ENCODE measurements at places on chromosomes 5 and 9.

DNA sequence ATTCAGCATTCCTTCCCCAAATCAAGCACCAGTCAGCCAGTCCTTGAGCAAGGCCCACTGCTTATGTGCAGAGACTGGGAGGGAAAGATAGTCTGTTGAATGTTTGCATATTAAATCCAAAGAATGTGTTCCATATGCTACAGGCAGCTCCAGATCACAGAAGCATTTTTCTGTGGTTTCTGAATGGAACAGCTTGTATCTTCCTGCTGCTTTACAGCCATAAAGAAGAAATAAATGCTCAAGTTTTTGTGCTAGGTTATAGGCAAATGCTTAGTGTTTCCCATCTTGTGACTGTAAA is 310.3 kb downstream of the TRIM36 start:
- no peak for DNase-seq

- DNase-seq, result no peak
These were observed 158.1 kb downstream of the SLC25A46 start for GRCh38 chr5:110896901-110897300.

DNA sequence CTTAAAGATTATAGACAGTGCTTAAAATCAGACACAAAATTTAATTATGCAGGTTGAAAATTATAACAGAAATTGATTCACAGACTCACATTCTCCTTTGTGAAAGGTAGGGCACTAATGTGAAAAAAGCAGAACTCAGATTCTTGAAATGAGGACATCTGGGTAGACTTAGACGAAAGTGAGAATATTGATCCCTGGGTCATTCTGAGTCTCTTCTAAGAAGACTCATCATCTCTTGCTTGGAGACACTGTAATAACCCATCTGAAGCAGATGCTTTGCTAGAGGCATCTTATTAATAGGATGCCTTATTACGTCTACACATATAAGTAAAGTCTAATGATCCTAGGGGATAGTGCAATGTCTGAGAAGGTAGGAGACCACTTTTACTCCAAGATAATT is 274.4 kb downstream of the HINT1 start:
- DNase-seq, result no peak

- no peak for DNase-seq
These were observed 145.8 kb downstream of the TENT4A start for GRCh38 chr5:6859023-6859422.

DNA sequence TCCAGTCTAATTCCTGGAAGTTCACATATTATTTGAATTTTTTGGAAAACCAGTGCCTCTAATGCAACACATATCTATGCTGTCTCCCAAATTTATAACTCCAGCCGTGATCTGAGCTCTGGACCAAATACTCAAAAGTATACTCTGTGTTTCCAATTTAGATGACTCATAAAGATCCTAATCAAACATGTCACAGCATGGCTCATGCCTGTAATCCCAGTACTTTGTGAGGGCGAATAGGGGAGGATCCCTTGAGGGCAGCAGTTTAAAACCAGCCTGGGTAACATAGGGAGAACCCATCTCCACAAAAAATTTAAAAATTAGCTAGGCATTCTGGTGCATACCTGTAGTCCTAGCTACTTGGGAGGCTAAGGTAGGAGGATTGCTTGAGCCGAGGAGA is 388.0 kb downstream of the CDH12 start:
- no peak for DNase-seq

GRCh38 chr5:89301321-89302025 is 418.5 kb upstream of the MEF2C start:
- DNase-seq, result no peak

DNA sequence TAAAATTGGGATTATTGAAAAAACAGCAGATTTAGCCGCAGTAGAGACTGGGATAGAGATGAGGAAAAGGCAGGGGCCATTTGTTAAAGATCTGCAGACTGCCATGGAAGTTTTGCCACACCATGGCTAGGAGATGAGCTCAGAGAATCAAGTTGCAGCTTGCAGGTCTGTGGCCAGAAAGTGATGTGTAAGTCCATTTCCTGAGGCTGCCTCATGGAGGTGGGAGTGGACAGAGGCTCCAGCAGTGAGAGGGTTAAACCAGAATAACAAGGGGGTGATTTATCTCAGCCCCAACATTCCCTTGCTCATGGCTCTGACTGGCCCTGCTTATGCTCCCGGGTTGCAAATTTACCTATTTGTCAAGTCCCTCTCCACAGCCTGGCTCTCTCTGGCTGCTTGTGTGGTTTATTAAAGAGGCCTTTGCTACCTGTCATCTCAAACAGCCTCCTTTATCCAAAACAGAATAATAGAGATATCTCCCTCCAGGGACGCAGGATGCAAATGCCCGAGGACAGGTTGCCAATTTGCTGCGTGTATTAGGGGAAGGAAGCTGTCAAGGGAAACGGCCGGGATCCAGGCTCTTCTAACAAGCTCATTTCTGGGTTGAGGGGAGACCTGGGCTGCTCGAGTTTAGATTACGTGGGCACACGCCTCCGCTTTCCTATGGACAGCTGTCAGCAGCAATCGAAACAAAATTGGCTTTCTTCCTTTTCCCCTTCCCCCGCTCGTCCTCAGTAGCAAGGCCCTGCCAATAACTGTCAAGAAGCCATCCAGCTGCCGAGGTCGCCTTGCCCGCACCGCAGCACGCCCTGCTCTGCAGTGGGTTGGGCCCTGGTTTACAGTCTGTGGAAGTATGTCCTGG is 72.8 kb upstream of the PITX1 start:
- no peak for DNase-seq

DNA sequence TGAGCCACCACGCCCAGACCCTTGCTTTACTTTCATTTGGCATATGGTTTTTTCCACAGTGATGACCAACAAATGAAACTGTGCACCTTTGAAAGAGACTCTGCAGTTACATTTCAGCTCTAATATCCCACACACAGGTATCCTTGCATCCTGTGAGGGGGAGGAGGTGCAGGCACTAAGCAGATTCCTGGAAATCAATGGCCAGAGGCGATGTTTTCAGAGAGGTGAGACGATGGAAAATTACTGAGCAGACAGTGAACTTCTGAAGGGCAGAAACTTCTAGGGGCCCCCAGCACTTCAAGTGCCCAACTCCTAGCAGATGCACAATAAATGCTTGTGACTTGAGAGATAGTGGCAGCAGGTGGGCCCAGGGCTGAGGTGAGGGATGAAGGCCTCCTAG is 29.8 kb upstream of the GNE start:
- DNase-seq, result no peak

GRCh38 chr9:112892981-112893380 is 2.3 kb upstream of the SLC46A2 start:
- no peak for DNase-seq

DNA sequence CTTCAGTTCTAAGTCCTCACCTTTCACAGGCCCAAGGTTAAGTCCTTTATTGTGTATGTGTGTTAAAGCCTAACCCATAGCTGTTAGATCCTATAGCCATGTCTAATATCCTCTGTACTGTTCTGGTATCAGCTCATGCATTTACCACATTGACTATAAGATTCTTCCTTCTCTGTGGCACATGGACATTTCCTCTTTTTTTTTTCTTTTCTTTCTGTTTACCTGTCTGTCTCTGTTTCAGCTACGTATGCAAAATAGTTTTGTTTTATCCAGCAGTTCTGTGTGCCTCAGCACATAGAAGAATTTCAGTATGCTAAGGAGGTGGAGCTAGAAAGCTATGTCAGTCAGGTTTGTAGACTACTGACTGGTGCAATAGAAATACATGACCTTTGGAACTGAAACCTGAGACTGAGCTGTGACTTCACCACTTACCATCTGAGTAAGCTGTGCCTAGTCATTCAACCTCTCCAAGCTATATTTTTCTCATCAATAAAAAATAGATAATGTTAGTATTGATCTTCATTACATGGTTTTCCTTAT is 155.6 kb upstream of the VLDLR start:
- no peak for DNase-seq

DNA sequence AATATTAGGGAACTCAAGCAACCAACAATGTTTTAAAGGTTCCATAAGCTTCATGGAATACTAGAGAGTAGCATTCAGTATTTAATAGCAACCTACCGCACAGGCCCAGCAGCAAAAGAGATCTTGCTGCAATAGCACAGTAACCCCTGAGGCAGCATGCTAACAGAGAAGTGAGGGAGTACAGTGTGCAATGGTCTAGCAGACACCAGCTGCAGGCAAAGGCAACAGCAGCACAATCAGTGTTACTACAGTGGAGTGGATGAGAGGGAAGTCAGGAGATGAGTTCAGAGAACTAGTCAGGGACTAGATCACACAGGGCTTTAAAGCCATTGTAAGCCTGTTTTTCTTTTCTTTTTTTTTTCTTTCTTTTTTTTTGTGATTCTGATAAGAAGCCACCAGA is 2.8 kb downstream of the TICAM2 start:
- DNase-seq, result no peak

DNA sequence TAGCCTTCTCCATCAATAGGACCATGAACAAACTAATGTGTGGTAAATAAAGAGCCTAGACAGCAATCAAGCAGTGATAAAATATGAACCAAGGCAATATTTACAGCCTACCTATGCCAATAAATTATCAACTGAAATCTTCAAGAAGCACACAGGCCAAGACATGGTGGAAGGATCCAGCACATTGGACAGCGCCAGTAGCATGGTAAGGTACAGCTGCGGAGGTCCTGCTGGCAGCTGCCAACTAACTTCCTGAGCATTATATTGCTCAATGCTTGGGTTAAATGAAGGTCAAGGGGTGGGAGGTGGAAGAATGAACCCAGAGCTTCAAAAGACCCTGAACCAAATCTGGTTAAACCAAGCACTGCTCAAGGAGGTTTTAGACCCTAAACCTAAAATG is 16.5 kb upstream of the SPDL1 start:
- DNase-seq, result no peak

DNA sequence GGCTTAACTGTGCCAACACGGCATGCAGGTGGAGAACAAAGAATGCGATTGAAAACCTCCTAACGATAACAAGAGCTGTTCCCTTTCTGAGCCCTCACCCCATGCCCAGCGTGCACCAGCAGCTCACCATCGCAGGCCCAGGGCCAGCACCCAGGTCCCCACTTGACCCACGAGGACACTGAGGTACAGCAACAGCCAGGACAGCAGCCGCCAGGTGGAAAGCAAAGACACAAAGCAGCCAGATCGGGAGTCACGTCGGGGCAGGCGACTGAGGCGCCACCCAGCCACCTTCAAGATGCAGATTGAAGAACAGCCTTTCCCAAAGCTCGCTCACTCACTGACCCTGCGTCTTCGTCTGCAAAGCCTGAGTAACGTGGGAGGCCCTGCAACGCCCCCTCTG is 6.9 kb upstream of the SEC16A start:
- DNase-seq, result no peak

GRCh38 chr5:119365847-119366539 is 10.2 kb downstream of the TNFAIP8 start:
- DNase-seq, result no peak

DNA sequence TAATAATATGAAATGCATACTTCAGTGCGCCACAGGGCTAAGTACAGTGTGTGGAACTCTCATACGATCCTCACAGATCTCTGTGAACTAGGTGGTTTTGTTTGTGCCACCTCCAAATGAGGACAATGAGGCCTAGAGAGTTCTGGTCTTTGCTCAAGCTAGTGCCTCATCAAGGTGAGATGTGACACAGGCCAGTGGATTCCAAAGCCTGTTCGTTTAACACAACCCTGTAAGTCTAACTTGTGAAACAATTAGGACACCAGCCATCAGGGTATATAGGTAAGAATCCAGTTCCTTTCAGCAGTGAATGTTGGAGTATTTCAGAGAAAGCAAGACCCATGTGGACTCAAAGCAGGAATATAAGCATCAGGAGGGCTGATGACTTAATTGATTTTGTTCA is 130.7 kb upstream of the GAS1 start:
- no peak for DNase-seq

GRCh38 chr5:10741661-10742060 is 19.4 kb downstream of the DAP start:
- no peak for DNase-seq

- DNase-seq, result no peak
These were observed 31.3 kb downstream of the IRF1 start for GRCh38 chr5:132459031-132459982.

- no peak for DNase-seq
These were observed 291.8 kb upstream of the DAB2 start for GRCh38 chr5:39716532-39717028.

DNA sequence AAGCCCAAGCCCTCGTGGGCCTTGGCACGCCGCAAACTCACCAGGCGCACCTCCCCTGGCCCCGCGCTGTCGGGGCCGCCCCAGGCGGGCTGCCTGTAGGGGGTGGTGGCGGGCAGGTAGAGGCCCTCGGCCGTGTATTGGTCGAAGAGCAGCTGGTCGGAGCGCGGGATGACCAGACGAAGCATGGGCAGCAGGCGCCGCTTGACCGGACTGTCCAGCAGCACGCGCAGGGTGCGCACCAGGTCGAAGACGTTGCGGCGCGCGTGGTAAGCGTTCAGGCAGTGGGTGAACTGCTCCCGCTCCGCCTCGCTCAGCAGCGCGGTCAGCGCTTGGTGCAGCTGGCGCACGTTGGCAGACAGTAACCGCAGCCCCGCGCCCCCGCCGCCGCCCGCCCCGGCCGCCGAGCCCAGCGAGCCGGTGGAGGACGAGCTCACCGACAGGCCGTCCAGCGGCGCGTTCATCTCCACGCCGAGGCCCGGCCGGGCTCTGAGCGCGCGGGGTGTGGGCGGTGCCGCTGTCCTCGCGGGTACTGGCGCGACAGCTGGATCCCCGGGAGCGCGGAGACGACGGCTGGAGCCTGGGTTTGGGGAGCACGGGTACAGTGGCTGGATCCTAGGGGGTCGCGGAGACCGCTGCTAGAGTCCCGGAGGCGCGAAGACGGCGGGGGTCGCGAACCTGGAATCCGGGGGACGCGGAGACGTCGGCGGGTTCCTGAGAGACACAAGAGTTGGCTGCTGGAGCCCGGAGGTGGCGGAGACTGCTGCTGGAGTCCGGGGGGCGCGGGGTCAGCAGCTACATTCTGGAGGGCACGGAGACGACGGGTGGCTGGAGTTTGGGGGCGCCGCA is 709 bp downstream of the WHRN start:
- DNase-seq, result no peak

GRCh38 chr9:109953813-109954497 is 174.0 kb downstream of the PALM2AKAP2 start:
- DNase-seq, result no peak

DNA sequence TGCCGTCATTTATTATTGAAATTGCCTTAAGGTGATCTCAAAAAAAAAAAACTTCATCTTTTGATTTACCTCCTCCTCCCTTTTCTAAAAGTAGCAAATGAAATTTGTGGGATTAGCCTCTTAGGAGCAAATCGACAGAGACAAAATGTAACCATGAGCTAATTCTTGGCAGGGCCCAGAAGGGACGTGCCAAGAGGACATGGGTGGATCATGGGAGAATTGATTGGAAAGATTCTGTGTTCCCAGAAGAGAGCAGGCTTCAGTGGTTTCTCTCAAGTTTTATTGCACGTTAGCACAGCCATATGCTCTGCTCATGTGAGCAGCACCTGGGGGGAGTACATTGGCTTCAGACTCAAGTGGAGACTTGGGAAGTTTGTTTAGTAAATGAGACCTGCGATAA is 394.6 kb downstream of the ELAVL2 start:
- DNase-seq, result no peak

DNA sequence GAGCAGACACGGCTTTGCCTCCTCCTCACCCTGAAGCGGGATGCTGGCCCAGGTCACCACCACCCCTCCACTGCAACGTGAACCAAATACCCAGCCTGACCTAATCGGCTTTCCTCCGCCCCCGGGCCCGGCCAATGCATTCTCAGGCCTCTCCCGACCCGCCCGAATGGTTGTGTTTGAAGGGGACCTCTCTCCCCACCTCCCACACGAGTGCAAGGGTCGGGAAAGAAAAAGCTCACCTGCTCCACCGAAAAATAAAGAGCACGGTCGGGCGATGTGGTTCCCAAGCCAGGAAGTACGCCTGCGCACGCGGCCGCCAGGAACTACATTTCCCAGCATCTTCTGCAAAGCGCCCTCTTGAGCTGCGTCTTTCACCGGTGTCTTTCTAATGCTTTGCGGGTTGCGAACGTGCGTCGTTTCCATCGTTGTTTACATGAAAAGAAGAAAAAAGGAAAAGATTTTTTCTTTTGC is at the start of gene ZNF883:
Gene ZNF883 (minus strand): TSS at position 282 of the 471 bp plus-strand sequence.
- DNase-seq, result no peak

All from stimulated activated CD8-positive, alpha-beta memory T cell treated with anti-CD3 and anti-CD28 coated beads, Interleukin-7, amount 100 ng/mL, for 1 hour (primary cell).